ENCODE measurements at places on chromosomes 2 and 18.
A peak's percentile ranks its signal among the peaks of the same experiment; 100 is the strongest.

DNA sequence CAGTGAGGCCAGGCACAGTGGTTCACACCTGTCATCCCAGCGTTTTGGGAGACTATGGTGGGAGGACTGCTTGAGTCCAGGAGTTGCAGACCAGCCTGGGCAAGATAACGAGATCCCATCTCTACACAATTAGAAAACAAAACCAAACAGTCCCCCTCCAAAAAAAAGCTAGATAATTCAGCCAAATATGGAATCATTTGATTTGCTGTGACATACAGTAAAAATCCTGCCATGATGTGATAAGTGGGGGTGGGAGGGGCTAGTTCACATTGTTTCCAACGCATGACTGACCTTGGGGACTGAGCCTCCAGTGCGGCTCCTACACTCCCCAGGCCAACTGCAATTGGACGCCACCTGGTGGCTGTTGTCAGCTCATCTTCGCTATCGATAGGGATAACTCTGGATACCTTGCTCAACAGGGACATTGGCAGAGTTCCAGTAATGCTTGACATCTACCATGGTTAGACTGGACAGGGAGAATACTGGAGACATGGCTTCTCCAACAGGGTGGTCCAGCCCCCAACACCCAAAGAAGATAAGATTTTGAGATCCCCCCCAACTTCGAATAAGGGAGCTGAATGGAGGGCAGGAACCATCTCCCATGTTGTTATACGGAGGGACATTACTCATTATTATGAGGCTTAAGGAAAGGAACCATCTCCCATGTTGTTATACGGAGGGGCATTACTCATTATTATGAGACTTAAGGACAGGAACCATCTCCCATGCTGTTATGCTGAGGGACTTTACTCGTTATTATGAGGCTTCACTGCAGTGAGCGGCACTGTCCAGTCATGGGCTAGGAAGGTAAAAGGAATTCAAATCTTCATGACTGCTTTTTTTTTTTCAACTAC, 135.9 kb downstream of the TGIF1 start:
- H3K4me3 ChIP-seq = peak overlapping the region; percentile 65
- peaks cover 50% of the 10 kb centered on the region for H3K4me1 ChIP-seq
- H3K27me3 ChIP-seq = no peaks in the 10 kb centered on the region
- peak overlapping the region; percentile 76 for H3K27ac ChIP-seq
- peak; percentile 76 for ATAC-seq

DNA sequence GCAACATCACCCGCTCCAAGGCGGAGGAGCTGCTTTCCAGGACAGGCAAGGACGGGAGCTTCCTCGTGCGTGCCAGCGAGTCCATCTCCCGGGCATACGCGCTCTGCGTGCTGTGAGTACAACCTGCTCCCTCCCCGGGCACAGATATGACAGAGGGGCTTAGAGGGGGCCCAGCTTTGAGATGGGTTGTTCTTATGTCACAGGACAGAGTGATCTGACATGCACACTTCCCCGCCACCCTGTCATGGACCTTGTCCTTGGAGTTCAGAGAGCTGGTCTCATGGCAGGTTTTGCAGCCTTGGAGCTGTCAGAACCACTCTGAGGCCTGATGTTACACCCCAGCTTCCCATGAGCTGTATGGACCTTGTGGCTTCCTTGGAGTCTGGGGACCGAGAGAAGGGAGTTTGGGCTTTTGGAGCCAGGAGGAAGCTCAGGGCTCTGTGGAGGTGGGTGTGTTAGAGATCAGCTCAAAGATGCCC, 398 bp downstream of the INPP5D start:
- H3K4me1 ChIP-seq = peaks cover 57% of the 10 kb centered on the region
- peak overlapping the region; percentile 99 for H3K4me3 ChIP-seq
- peak; percentile 1 for ATAC-seq
- peak overlapping the region; percentile 95 for H3K27ac ChIP-seq
- peaks cover 45% of the 10 kb centered on the region for H3K36me3 ChIP-seq

DNA sequence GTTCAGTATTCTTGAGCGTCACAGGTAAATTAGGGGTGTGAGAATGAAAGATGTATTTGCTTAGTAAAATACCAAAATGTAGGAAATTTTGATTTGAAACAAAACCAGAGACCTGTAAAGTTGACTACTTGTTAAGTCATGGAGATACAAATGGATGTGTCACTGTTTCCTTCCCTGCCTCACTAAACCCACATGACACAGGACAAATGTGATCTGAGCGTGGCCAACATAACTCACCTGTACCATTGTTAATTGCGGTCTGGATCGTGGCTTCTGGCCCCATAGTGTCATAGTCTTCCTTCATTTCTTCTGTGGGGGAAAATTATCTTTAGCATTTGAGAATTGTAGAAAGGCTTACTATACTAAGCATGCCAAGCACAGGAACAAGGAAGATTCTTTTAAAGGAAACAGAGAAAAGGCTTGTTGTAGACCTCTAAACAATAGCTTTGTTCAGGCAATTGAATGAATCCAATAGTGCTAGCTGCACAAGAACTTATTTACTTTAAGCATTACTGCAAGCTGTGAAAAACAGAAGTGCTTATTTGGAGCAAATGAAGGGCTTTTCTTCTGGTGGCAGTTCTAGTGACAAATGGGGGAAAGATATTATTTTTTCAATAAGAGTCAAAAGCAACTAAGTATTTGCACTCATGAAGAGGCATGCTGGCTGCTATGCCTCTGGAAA, 95.2 kb downstream of the ZEB2 start:
- H3K36me3 ChIP-seq = peaks cover 40% of the 10 kb centered on the region
- no peak for ATAC-seq
- H3K27me3 ChIP-seq = no peaks in the 10 kb centered on the region
- H3K4me1 ChIP-seq = peaks cover 48% of the 10 kb centered on the region

DNA sequence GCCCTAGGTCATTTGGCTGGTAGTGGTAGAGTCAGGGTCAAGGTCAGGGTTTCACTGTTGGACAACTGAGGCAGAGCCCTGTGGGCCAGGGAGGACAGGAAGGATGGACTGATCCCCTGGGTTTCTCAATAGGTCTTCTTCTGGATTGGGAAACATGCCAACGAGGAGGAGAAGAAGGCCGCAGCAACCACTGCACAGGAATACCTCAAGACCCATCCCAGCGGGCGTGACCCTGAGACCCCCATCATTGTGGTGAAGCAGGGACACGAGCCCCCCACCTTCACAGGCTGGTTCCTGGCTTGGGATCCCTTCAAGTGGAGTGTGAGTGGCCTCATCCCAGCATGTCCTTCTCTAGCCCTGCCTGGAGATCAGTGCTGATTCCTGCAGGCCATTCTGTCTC, 18.1 kb downstream of the VIL1 start:
- ATAC-seq = no peak
- H3K4me1 ChIP-seq = peaks cover 19% of the 10 kb centered on the region
- no peak overlapping the region for H3K4me3 ChIP-seq
- no peak overlapping the region for H3K27ac ChIP-seq
- no peaks in the 10 kb centered on the region for H3K27me3 ChIP-seq
- H3K36me3 ChIP-seq = no peaks in the 10 kb centered on the region

- H3K27ac ChIP-seq = peak overlapping the region; percentile 89
- H3K36me3 ChIP-seq = peaks cover 51% of the 10 kb centered on the region
- peak overlapping the region; percentile 15 for H3K4me3 ChIP-seq
- peak; percentile 78 for ATAC-seq
Observed at GRCh38 chr2:105806996-105807395, 62.3 kb downstream of the NCK2 start.

DNA sequence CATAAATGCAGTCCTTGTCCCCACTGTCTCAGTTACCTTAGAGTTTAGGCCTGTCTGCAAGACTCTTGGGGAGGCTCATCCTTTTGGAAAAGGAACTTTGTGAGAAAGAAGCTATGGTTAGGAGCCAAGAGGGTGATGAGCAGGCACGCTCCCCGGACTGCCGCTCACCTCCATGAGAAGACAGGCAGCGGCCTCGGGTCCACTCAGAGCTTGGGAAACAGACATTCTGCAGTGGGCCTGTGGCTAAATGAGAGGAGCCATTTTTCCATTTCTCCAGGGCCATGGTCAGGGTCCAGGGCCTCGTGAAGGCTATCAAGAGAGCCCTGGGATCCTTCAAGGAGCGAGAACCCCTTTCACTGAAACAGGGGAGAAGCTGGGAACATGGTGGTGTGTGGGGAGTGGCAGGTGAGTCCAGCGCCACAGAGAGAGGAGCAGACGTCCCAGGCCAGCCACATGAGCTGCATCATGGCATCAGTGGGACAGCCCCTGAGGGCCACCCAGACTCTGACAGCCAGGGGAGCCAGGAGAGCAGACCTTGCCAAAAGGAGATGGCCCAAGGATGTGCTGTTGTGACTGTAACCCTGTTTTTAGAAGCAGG, 4.0 kb upstream of the TEX51 start:
- peaks cover 41% of the 10 kb centered on the region for H3K27me3 ChIP-seq
- no peaks in the 10 kb centered on the region for H3K4me1 ChIP-seq
- H3K4me3 ChIP-seq = no peak overlapping the region
- no peak for ATAC-seq
- H3K36me3 ChIP-seq = no peaks in the 10 kb centered on the region
- H3K27ac ChIP-seq = no peak overlapping the region

DNA sequence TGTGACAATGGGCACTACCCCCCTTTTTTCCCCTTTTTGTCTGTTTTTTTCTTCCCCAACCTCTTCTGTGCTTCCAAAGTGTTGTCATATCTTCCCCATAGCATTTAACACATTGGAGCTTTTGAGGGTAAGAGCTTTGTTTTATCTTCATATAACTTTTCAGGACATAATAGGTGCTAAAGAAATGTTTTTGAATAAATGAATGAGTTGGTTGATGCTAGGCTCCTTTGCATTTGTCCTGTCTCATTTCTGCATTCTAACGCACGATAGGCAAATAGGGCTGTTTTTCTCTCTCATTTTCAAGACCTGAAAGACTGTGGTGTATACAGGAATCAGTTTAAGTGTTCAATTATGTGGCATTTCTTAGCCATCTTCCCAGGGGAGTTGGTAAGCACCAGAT, 832 bp upstream of the COPS7B start:
- peaks cover 19% of the 10 kb centered on the region for H3K36me3 ChIP-seq
- H3K27ac ChIP-seq = peak overlapping the region; percentile 85
- peak; percentile 5 for ATAC-seq
- H3K4me3 ChIP-seq = peak overlapping the region; percentile 93

- no peak overlapping the region for H3K27ac ChIP-seq
- H3K27me3 ChIP-seq = no peaks in the 10 kb centered on the region
- no peaks in the 10 kb centered on the region for H3K4me1 ChIP-seq
Observed at GRCh38 chr2:236705295-236706105, 135.9 kb downstream of the ACKR3 start.

DNA sequence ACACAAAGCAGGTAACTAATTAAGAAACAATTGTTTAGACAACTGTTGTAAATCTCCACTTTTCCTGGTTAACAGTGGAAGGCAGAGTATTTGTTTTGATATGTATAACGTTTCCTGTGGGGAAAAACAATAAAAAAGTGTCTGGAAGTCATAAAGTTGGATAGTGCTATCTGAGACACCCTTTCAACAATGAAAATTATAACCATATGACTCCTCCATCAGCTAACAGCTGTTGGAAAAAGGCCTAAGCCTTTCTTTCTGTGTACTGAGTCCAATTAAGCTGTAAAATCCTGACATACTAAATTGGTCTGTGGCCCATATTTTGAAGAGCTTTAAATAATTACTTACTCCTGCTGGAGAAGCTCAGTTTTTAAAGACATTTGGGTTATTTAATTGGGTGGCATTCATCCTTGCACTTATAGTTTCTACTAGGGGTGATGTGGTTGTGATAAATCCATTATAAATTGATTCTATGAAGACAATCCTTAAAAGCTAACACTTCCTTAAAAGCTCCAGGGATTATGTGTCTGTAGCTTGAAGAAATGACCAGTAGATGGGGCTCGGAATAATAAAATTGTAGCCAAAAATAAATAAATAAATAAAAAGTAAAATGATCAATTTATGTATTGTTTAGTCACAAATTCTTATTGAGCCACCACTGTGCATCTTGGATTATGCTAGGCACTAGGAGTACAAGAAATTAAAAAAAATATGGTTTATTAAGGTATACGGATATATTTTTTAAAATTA, 698.1 kb upstream of the NXPH2 start:
- no peak overlapping the region for H3K27ac ChIP-seq
- no peaks in the 10 kb centered on the region for H3K27me3 ChIP-seq
- H3K4me3 ChIP-seq = no peak overlapping the region

DNA sequence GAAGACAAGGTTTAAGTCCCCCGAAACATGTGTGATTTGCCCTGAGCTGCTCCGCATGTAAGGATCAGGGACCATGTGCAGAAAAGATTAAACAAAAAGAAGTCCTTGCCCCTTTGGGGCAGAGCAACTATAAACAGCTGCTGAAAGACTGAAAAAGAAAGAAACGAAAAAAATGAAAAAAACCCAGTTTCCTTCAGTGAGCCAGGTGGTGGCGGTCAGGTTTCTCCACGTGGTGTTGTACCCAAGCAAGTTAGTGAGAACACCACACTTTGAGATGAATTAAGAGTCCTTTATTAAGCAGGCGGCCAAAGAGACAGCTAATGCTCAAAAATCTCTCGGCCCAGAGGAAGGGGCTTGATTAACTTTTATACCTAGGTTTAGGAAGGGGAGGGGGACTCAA, 404.9 kb upstream of the SYT4 start:
- H3K27ac ChIP-seq = no peak overlapping the region
- H3K36me3 ChIP-seq = no peaks in the 10 kb centered on the region
- no peaks in the 10 kb centered on the region for H3K27me3 ChIP-seq
- no peak for ATAC-seq
- no peaks in the 10 kb centered on the region for H3K4me1 ChIP-seq

- no peak for ATAC-seq
- H3K4me1 ChIP-seq = no peaks in the 10 kb centered on the region
Observed at GRCh38 chr18:43010611-43011010, 104.9 kb downstream of the RIT2 start.

DNA sequence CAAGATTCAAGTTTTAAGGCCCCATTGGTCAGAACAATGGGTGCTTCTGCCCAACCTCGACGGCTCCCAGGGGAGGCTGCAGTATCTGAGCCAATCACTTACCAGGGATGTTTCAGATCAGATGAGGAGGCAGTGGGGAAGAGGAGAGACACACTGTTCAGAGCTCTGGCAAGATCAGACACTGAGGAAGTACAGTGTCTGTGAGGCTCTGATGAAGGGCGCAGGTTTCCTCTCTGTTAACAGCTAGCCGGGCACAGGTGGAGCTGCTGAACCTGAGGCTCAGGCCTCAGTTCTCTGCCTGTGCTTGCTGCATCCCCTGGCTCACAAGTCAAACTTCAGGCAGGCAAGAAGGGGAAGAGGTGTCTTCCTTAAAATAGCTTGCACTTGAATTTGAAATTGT, 69.7 kb downstream of the TPO start:
- no peak overlapping the region for H3K27ac ChIP-seq
- H3K36me3 ChIP-seq = no peaks in the 10 kb centered on the region
- no peaks in the 10 kb centered on the region for H3K27me3 ChIP-seq
- H3K4me1 ChIP-seq = no peaks in the 10 kb centered on the region
- no peak for ATAC-seq
